ENCODE measurements at places on chromosomes 1 and 21.

- no peak for DNase-seq
Observed at GRCh38 chr21:35602811-35603362, 457.4 kb downstream of the SETD4 start.

GRCh38 chr1:236654957-236655356 is 31.3 kb upstream of the ACTN2 start:
- DNase-seq: no peak

DNA sequence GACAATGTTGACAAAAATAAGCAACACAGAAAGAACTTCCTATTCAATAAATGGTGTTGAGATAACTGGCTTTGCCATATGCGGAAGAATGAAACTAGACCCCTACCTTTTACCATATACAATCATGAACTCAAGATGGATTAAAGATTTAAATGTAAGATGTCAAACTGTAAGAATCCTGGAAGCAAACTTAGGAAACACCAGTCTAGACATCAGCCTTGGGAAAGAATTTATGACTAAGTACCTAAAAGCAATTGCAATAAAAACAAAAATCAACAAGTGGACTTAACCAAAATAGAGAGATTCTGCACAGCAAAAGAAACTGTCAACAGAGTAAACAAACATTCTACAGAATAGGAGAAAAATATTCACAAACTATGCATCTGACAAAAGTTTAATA is 16.1 kb upstream of the CLDN8 start:
- no peak for DNase-seq

DNA sequence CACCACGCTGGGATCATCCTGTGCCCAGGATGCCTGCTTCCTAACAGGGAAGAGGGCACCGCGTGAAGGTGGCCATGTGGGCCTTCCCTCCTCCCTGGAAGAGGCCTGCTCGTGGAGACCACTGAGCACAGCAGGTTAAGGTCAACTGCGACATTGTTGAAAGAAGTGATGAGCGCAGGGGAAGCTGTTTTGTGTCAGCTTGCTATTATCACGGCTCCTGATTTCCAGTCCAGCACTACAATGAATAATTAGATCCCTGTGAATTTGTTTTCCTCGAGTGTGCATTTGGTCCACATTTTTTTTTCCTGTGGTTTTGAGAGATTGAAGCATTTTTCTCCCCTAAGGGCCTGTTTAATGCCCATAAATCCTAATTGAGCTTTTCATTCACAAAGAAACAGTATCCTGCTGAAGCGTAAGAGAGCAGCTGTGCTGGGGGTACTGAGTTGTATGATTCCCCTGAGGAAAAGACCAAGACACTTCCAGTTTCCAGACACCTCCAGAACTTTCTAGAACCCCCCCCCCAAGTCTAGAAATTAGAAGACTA is 204.9 kb downstream of the KCNJ6 start:
- DNase-seq: no peak

DNA sequence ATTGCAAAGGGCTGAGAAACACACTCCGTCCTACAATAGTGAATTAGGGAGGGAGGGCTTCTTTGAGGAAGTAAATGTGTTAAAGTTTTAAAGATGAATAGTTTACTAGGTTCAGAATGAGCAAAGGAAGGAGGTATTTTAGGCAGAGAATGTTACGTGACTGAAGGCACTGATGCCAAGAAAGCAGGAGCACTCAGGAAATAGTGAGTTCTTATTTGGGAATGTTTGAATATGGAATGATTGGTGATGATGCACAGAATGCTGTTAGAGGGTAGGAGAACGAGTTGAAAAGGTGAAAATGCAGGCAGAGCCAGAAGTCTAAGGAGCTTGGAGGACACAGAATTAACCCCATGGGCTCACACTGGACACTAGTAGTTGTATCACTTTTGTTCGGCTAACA is 108.0 kb downstream of the NRIP1 start:
- no peak for DNase-seq

- DNase-seq: no peak
Observed at GRCh38 chr21:37000381-37000780, 6.1 kb upstream of the RIPPLY3 start.

- DNase-seq: no peak
Observed at GRCh38 chr1:30444401-30444800, 279.0 kb downstream of the MATN1 start.

DNA sequence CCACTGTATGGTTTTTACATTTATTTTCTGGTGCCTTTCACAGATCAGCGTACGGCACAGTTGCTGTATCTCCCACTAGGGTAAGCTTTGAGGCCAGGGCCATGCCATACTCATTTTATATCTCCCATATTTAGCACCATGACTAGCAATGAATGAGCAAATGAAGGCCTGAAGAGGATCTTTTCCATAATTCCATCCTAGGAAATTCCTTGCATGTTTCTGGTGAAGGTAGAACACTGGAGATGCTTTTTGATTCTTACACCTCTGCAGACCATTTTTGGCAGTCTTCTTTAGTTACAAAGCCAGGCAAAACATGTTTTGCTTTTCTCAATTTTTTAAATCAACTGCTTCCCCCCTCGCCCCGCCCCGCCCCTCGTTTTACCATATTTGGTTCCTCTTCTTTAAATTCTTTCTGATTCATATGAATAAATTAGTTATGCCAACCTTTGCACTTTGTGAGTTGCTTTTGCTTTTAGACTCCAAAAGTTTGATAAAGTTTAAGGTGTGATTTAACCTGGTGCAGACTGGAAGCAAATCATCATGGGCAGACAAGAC is 78.9 kb upstream of the AK4 start:
- no peak for DNase-seq

- no peak for DNase-seq
Observed at GRCh38 chr1:81498471-81499462, 302.0 kb upstream of the ADGRL2 start.

GRCh38 chr1:220550811-220551399 is 23.0 kb downstream of the MARK1 start:
- no peak for DNase-seq

- no peak for DNase-seq
Observed at GRCh38 chr1:221411283-221411682, 330.6 kb downstream of the DUSP10 start.

DNA sequence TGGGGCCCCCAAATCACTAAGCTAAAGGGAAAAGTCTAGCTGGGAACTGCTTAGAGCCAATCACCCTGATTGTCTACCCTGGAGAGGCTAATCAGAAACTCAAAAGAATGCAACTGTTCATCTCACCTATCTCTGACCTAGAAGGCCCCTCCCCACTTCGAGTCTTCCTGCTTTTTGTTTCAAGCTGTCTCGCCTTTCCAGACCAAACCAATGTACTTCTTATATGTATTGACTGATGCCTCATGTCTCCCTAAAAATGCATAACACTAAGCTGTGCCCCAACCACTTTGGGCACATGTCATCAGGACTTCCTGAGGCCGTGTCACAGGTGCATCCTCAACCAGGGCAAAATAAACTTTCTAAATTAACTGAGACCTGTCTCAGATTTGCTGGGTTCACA is 209.5 kb downstream of the APP start:
- no peak for DNase-seq

- DNase-seq: no peak
Observed at GRCh38 chr1:109947582-109948284, 36.8 kb upstream of the AHCYL1 start.

- DNase-seq: no peak
Observed at GRCh38 chr1:89269277-89269676, 3.4 kb downstream of the GBP5 start.

- DNase-seq: no peak
Observed at GRCh38 chr1:220013497-220013896, 32.8 kb downstream of the EPRS1 start.

DNA sequence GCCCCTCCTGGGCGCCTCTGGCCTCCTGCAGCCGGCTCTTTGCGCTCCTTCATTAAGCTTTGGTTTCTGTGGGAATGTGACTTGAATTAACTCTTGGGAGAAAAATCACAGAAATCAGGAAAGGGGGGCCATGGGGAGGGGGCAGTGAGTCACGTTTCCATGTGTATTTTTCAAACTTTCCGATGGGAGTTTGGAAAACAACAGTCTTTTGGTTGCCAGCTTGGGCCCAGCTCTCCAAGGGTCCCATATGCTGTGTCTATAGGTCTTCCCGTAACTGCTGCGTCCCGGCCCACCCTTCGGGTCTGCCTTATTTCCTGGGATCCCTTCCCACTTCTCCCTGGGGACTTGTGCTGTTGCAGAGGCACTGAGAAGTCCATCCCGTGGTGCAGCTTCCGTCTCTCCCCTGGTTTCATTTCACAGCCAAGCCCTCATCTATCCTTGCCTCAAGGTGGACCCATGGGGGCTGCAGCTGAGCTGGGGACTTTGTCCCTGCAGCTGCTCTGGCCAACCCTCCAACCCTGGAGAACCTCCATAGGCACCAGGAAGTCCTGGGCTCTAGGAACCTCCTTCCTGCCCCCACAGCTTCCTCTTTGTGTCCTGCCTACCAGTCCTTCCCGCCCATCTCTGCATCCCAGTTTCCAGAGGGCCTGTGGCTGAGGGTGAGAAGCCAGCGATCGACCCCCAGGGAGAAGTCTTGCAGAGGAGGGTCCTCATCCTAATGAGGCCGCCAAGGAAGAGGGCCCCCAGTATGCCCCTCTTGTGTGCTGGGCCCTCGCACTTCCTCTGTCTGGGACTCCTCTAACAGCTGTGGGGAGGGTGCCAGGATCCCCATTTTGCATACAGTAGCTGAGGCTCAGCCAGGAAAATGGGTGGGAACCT is 11.6 kb upstream of the LMNA start:
- DNase-seq: no peak

GRCh38 chr1:77834771-77835334 is 53.6 kb upstream of the NEXN start:
- no peak for DNase-seq

- DNase-seq: no peak
Observed at GRCh38 chr1:63642901-63643300, 49.7 kb downstream of the PGM1 start.

Data from stimulated activated CD8-positive, alpha-beta memory T cell treated with anti-CD3 and anti-CD28 coated beads, Interleukin-15, amount 100 ng/mL, for 1 hour (primary cell).